ENCODE measurements at places on chromosomes 16 and 17. TPM values are rescaled to one million over a fixed set of nuclear protein-coding genes. Genes with fewer than 3 reads are reported as not detected.

The XAF1 gene
- total RNA-seq: 10.0 TPM

The CD79B gene
- total RNA-seq: 5.4 TPM

The PPP1R27 gene
- total RNA-seq: 0.19 TPM

The LRRC45 gene
- 9.0 TPM for total RNA-seq

The TAT gene
- total RNA-seq: not detected

The HOXB6 gene
- total RNA-seq: 0.28 TPM

The GPR179 gene
- not detected for total RNA-seq

The COA3 gene
- 70.4 TPM for total RNA-seq

The YBX2 gene
- not detected for total RNA-seq

The ST6GALNAC1 gene
- total RNA-seq: not detected

The HOXB8 gene
- under 0.01 TPM for total RNA-seq

The RNF43 gene
- 0.28 TPM for total RNA-seq

The TNP2 gene
- not detected for total RNA-seq

The CCDC144A gene
- total RNA-seq: 5.0 TPM

The HBA2 gene
- total RNA-seq: not detected

The C17orf67 gene
- 1.4 TPM for total RNA-seq

The AGRP gene
- not detected for total RNA-seq

The KRTAP4-6 gene
- not detected for total RNA-seq

The PRCD gene
- 1.9 TPM for total RNA-seq

The CMTM2 gene
- total RNA-seq: not detected

The GFAP gene
- under 0.01 TPM for total RNA-seq

The KLHL10 gene
- total RNA-seq: under 0.01 TPM

The KRT12 gene
- not detected for total RNA-seq

The CDRT15 gene
- not detected for total RNA-seq

The PRR11 gene
- total RNA-seq: 2.3 TPM

The CTRL gene
- 0.96 TPM for total RNA-seq

The CDRT15L2 gene
- not detected for total RNA-seq

The ARL5C gene
- total RNA-seq: not detected

The DRC3 gene
- 0.38 TPM for total RNA-seq

The OR3A3 gene
- total RNA-seq: not detected

The IGF2BP1 gene
- total RNA-seq: 0.85 TPM

The POLR2C gene
- 150 TPM for total RNA-seq

The CD300H gene
- total RNA-seq: not detected

The FLII gene
- 366 TPM for total RNA-seq

The TLCD1 gene
- total RNA-seq: 3.9 TPM

The CLEC18A gene
- under 0.01 TPM for total RNA-seq

The HSD17B2 gene
- total RNA-seq: 0.38 TPM

The LHX1 gene
- total RNA-seq: not detected

The KRTAP4-3 gene
- total RNA-seq: not detected

The ABCA9 gene
- total RNA-seq: 17.8 TPM

The CCL5 gene
- total RNA-seq: 0.28 TPM

The SMG1 gene
- total RNA-seq: 49.1 TPM

The TSNAXIP1 gene
- 1.1 TPM for total RNA-seq

The HSPB9 gene
- not detected for total RNA-seq

The HAPSTR1 gene
- total RNA-seq: 78.2 TPM

The ZNF629 gene
- 5.4 TPM for total RNA-seq

The NPIPB12 gene
- 13.5 TPM for total RNA-seq

The MMP28 gene
- 0.38 TPM for total RNA-seq

The SMIM5 gene
- 0.28 TPM for total RNA-seq

The NT5C gene
- total RNA-seq: 51.0 TPM

The SLC16A6 gene
- 3.1 TPM for total RNA-seq

The PRSS53 gene
- 1.9 TPM for total RNA-seq

The MPV17L gene
- 0.58 TPM for total RNA-seq

The CLEC19A gene
- not detected for total RNA-seq

Measured in regular cardiac myocyte (primary cell).